ENCODE measurements at places on chromosomes 6 and 20.

GRCh38 chr6:34189806-34190503 is 44.1 kb upstream of the GRM4 start:
- peak; percentile 48 for DNase-seq

DNA sequence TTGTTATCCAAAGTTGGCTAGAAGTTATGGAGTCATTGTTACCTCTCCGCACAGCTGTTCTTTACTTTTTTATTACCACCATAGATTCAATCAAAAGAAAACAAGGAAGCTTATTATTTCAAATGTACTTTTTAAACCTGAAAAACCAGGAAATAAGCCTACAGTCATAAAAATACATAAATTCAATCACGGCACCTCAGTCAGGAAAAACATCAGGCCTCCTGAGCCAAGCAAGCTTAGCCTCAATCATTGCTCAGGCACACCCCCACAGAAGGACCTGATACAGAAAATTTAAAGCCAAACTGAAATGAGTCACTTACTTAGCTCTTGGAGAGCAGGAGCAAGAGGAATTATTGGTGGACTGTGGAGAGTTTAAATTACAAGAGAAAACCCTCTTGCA is 44.3 kb downstream of the MARCKS start:
- no peak for DNase-seq

GRCh38 chr20:19692685-19693119 is 65.4 kb upstream of the RIN2 start:
- peak; percentile 32 for DNase-seq

DNA sequence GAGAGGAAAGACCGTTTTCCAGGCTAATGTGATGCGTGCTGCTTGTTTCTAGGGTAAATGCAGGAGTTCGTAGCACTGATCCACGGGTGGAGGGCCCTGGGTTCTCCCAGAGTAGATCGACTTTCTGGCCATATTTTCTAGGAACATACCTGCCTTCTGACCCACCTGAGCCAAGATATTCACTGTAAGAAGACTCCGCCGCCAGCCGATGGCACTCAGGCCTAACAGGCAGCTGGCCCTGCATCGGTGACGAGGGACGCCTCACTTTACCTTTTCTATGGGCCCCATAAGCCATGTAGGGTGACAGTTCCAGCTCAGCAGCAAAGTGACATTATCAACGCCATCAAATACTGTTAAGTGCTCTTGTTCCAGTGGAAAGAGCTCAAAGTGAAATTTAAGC is 30.2 kb upstream of the FRMD1 start:
- no peak for DNase-seq

DNA sequence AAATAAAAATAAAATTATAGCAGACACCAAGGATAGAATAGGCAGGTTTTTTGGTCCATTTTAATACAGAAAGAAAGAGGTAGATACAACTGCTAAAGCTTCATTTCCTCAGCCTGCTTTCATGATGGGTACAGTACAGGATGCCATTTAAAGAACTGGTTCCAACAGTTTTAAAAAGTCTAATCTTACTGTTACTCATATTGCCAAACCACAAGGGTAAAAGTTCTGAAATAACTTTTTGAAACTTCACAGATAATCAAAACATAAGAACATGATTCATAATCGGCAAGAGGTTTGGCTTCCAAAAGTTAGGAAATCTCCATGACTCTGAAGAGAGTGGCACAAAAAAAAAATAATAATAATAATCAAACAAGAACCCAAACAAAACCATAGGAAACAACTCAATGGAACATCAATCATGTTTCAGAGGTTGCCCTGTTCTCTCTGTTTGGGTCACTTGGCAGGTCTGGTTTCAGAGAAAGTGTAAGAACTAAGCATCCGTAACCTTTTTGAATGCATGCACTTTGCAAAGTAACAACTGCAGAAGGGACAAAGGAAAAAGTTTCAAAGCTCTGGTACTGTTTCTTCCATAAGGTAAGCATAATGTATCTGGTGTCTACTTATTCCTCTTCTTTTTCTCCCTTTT is 79.7 kb downstream of the SMLR1 start:
- no peak for DNase-seq

DNA sequence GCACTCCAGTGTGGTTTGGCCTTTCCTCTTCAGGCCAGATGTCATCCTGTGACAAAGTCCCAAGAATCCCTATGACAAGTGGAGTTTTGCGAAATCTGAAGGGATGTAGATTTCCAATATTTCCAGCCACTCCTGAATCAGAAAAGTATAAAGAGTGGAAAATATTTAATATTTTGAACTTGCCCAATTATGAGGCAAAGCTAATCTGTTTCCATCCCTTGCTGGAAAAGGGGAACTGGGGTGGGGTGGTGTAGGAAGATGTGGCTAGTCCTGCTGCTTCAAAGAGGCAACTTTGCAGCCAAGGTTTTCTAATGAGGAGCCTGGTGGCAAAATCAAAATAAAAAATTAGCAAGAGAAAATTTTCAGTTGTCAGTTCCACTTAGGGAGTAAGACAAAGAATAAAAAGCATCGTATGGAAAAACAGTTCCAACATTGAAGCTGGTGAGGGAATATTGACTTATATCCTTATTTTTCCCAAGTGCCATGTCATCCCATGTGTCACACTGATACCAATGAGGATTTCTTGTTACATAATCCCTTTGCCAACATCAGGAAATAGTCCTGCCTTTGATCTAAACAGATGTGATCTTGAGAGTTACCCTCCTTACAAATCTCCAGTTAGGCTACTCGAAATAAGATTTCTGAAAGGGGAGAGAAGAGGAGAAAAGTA is 480.0 kb upstream of the JARID2 start:
- no peak for DNase-seq

GRCh38 chr20:29740601-29740950 is 1516.9 kb upstream of the DEFB115 start:
- no peak for DNase-seq

DNA sequence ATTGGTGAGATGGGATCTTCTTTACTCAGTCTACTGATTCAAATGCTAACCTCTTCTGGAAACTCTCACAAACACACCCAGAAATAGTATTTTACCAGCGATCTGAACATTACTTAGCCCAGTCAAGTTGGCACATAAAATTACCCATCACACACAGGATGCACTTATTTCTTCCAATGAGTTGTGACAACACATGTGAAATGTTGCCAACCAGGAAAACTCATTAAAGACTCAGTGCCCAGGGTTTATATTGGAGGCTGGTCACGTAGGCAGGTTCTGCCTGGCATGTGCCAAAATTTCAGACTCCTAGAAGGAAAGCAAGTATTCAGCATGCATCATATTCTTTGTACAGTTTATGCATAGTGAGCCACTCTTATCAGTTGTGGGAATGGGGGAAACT is 443.3 kb downstream of the EPM2A start:
- DNase-seq: no peak

GRCh38 chr6:29981211-29981812 is 39.0 kb downstream of the HLA-A start:
- DNase-seq: no peak

GRCh38 chr6:166202321-166202733 is 34.7 kb upstream of the TBXT start:
- peak; percentile 40 for DNase-seq

- DNase-seq: no peak
Observed at GRCh38 chr20:49692941-49693340, 20.7 kb downstream of the B4GALT5 start.

GRCh38 chr6:74785236-74785635 is 420.6 kb downstream of the COL12A1 start:
- no peak for DNase-seq

- DNase-seq: no peak
Observed at GRCh38 chr6:15392182-15392581, 146.3 kb downstream of the JARID2 start.

- no peak for DNase-seq
Observed at GRCh38 chr6:3653528-3654070, 97.9 kb downstream of the PXDC1 start.

- DNase-seq: no peak
Observed at GRCh38 chr20:37394543-37395409, 48.8 kb downstream of the SRC start.

GRCh38 chr20:36540551-36541211 is 638 bp upstream of the MYL9 start:
- DNase-seq: no peak

GRCh38 chr20:58478141-58478805 is 36.9 kb downstream of the APCDD1L start:
- no peak for DNase-seq

- DNase-seq: peak; percentile 60
Observed at GRCh38 chr6:44074439-44074812, 52.8 kb downstream of the MRPL14 start.

GRCh38 chr6:126721581-126722160 is 381.8 kb downstream of the CENPW start:
- no peak for DNase-seq

GRCh38 chr6:136191606-136192312 is 58.4 kb downstream of the MTFR2 start:
- DNase-seq: no peak

DNA sequence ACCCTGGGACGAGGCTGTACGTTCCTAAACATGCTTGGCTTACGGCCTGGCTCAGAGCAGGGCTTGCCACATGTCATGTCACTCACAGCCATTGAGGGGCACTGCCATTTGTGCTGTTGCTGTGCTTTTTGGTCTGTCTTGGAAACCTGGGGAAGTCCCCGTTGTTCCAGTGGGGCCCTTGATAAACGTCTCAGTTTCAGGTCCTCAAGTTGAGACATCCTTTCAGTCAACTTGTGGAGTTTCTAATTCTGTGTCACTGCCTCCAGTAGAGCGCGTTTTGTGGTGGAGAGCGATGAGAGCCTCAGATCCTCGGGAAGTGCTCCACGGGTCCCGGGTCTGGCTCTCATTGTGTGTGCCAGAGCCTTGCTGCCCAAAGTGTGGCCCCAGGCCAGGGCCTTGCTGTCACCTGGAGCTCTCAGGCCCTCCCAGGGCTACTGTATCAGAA is 43.0 kb upstream of the CCR6 start:
- DNase-seq: peak; percentile 87

DNA sequence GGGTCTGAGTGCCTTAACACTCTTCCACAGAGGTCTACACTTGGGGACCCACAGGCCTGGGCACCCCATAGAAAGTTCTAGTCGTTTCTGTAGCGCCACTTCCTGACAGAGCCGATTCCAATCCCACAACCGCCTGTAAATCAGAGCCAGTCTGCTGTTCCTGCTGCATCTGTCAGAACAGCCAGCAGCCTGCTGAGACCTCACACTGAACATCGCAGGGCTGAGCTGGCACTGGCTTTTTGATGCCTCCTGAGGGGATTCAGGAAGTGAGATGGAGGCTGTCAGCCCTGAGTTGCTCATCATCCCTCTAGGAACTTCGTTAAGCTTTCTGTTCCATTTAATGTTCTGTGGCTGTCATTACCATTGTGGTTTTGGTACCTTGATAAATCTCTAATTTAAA is 48.9 kb downstream of the DCBLD1 start:
- DNase-seq: no peak

DNA sequence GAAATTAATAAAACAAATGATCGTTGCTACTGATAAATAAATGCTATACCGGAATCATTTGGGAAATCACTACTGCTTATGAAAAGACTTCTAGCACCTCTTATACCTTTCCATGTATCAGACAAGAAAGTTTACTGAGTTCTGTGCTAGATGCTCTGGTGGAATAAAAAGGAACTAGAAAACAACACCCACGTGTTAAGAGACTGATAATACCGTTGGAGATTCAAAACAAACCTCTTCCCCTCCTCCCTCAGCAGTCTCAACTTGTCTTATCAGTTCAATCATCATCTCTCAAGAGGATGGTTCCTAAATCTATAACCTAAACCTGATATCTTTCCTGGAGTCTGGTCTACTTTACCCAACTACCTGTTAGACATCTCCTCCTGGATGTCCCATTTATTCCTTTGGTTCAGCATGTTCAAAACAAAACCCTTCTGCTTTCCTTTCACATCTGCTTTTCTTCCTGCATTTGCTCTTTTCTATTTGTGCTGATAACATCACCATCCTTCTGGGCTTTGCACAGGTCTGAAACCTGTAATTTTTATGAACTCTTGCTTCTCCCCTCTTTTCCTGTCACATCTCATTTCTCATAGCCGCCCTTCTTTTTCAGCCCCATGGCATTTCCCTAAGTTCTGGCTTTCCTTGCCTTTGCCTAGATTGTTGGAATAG is 122.2 kb downstream of the COL19A1 start:
- no peak for DNase-seq

Measured in naive B cell (primary cell).